ENCODE measurements at places on chromosomes 5 and 9. TPM values are rescaled to one million over a fixed set of nuclear protein-coding genes. Genes with fewer than 3 reads are reported as not detected.

DNA sequence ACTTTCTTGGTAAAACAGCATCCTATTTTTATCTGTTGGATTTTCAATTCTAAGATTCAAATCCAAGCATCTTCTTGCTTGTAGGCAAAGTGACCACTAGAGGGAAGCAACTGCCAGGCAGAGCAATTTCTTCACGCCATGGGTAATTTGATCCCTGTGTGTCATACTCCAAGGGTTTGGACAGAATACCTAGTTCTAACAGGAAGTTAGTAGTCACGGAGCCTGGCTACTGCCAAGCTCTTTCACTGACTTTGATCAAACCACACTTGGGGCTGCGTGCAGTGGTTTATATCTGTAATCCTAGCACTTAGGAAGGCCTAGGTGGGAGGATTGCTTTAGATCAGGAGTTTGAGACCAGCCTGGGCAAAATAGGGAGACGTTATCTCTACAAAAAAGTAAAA, 473.6 kb upstream of the TNC start:
- no peak overlapping the region for H3K4me3 ChIP-seq
- H3K27ac ChIP-seq = no peak overlapping the region
- peaks cover 21% of the 10 kb centered on the region for H3K27me3 ChIP-seq
- H3K4me1 ChIP-seq = no peaks in the 10 kb centered on the region
- H3K36me3 ChIP-seq = no peaks in the 10 kb centered on the region

- H3K27ac ChIP-seq = no peak overlapping the region
- no peaks in the 10 kb centered on the region for H3K27me3 ChIP-seq
- H3K4me3 ChIP-seq = no peak overlapping the region
- H3K36me3 ChIP-seq = no peaks in the 10 kb centered on the region
- no peaks in the 10 kb centered on the region for H3K4me1 ChIP-seq
Measured at GRCh38 chr9:127539259-127539981, 72.7 kb upstream of the STXBP1 start.

Gene FAM170A
- not detected for total RNA-seq

Gene GGTA1
- not detected for total RNA-seq

GRCh38 chr9:84339962-84340361, 596 bp downstream of the SLC28A3 start:
- no peaks in the 10 kb centered on the region for H3K27me3 ChIP-seq
- no peak overlapping the region for H3K4me3 ChIP-seq
- H3K4me1 ChIP-seq = no peaks in the 10 kb centered on the region
- no peak for DNase-seq
- no peak overlapping the region for H3K27ac ChIP-seq

GRCh38 chr5:125894383-125894782, 528.8 kb upstream of the GRAMD2B start:
- no peaks in the 10 kb centered on the region for H3K27me3 ChIP-seq
- no peak overlapping the region for H3K4me3 ChIP-seq
- no peaks in the 10 kb centered on the region for H3K4me1 ChIP-seq
- no peak for DNase-seq
- no peak overlapping the region for H3K27ac ChIP-seq

DNA sequence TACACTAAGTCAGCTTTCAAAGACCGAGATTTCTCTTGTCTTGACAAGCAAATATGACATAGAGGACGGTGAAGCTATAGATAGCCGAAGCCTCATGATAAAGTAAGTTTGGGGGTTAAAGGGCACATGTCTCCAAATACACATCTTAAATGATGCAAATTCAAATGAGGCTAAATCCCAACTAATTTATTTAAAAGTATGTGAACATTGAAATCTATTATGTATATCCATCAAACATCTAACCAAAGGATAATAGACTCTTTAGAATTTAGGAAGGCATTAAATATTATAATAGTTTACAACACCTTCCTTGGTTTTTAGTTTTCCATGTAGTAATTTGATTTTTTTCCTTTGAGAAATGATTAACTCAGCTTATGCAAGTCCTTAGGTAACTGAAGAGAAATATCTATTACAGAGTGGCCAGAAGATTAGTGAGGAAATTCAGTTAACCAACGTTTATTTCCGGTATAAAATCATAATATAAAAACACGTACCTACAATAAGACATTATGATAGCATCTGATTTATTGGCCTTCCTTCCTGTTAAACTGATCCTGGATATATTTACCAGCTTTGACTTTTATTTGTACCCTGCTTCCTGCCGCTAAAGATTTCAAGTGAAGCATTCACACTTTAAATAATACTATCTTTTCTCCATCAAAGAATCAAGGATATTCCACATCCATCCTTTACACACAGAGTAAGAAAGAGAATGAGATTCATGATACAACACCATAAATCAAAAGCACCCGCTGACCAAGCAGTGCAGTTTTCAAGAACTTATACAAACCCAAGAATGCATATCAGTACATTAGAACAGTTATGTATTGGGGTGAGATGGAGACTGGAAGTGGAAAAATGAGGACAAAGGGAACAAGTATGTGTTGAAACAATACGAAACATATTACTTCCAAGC, 31.9 kb upstream of the F2R start:
- peaks cover 2% of the 10 kb centered on the region for H3K4me1 ChIP-seq
- no peak overlapping the region for H3K4me3 ChIP-seq
- no peaks in the 10 kb centered on the region for H3K27me3 ChIP-seq
- DNase-seq = no peak
- no peak overlapping the region for H3K27ac ChIP-seq

DNA sequence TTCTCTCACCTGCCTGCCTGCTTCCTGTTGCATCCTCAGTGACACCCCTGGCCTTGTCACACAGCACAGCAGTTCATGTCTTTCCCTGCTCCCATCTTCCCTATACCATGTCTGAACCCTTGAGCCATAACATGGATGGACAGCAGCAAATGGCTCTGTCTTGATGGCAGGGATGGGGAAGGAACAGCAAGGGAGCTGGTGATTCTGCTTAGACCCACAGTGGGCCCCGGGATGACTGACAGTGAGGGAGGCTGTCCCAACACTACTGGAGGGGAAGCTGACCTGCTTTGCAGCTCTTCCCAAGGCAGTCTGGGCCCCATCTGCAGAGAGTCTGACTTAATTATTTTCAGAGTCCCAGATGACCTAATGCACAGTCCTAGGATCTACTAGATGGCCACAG, 48.2 kb downstream of the MARCHF3 start:
- no peak overlapping the region for H3K27ac ChIP-seq
- no peaks in the 10 kb centered on the region for H3K27me3 ChIP-seq
- H3K36me3 ChIP-seq = no peaks in the 10 kb centered on the region
- no peak for DNase-seq
- peaks cover 27% of the 10 kb centered on the region for H3K4me1 ChIP-seq
- H3K4me3 ChIP-seq = no peak overlapping the region

Gene OR13C5
- total RNA-seq = not detected
